ENCODE measurements at places on chromosomes 5 and 9.

DNA sequence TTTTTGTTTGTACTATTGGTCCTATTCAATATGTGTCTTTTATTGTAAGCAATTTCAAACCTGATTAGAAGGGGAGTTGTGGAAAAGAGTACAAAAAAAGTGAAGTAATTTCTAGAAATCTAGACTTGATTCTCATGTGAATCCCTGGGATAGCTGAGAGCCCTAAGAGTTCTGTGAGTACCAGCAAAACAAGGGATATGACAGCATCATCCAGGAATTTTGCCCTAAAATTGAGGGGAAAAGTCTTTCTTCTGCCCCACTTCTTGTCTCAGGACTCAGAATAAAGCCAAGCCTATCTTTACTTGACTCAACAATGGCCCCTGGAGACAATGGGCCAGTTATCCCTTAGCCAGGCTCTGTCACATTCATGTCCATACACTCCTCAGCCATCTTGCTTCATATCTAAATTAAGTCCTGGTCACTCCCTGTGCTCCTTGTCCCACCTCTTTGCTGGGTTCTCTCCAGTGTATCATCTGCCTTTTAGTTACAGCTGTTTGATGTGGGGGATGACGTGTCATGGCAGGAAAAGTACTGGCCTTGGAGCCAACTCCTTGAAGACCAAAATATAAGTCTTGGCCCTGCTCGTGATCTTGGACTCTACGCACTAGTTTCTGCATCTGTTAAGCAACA, 81.2 kb downstream of the ADAMTS12 start:
- no peak for DNase-seq

DNA sequence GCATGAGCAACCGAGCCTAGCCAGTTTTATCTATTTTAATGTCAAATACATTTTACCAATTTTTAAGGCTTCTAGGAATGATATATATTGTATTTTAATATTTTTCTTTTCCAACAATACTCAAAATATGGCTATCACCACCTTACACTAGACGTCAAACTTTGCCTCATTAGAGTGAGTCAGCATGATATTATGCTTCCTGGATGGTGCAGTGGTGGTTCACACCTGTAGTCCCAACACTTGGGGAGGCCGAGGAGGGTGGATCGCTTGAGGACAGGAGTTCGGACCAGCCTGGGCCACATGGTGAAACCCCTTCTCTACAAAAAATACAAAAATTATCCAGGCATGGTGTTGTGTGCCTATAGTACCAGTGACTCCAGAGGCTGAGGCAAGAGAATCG, 7.3 kb upstream of the CDC14B start:
- DNase-seq, result no peak

- no peak for DNase-seq
Measured at GRCh38 chr5:160274483-160274931, 37.9 kb downstream of the CCNJL start.

- no peak for DNase-seq
Measured at GRCh38 chr9:89905606-89906338, 301.0 kb downstream of the GADD45G start.

DNA sequence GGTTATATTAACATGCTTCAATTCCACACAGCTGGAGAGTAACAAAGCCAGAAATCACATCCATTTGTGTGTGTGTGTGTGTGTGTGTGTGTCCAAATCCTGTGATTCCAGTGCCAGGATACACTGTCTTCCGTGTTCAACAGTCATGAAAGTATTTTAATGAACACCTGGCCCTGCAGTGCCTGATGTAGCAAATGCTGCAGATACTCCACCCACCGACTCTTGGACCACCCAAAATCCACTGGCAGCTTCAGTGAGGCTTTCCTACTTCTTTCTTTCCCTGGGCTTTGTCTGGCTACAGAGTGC, 13.1 kb upstream of the INSYN2B start:
- no peak for DNase-seq

GRCh38 chr5:35694481-35694880, 76.8 kb downstream of the SPEF2 start:
- DNase-seq, result no peak

- no peak for DNase-seq
Measured at GRCh38 chr9:8188723-8189407, 389.3 kb upstream of the DMAC1 start.

DNA sequence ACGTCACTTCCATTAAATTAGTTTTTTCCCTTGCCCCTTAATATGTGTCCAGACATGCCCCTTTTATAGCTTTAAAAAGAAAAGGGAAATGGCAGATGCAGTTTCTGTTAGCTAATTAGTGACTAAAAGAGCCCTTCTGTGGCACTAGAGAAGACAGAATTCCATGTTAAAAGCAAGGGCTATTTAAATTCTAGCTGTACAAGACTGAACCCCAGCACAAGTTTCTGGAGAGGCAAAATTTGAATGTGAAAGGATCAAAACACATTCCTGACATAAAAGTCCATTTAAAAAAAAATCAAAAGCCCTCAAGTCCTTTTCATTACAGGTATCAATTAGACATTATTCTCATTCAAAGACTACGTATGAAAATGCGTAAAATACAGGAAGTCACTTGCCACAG, 78.7 kb downstream of the HAPLN1 start:
- DNase-seq, result no peak
